ENCODE measurements at places on chromosomes 7 and 10. TPM values are rescaled to one million over a fixed set of nuclear protein-coding genes. Genes with fewer than 3 reads are reported as not detected.

CTNNA3 gene
- 26.1 TPM for total RNA-seq

TMEM176B gene
- 59.4 TPM for total RNA-seq

PRRT4 gene
- total RNA-seq = 1.4 TPM

CALML5 gene
- not detected for total RNA-seq

H2AZ2 gene
- 173 TPM for total RNA-seq

PLXNA4 gene
- total RNA-seq = 6.5 TPM

CCL24 gene
- total RNA-seq = not detected

BTBD16 gene
- total RNA-seq = 2.6 TPM

WNT8B gene
- 0.11 TPM for total RNA-seq

NUTM2B gene
- total RNA-seq = 0.21 TPM

ACTR3C gene
- 6.5 TPM for total RNA-seq

ANXA11 gene
- total RNA-seq = 41.8 TPM

NAT16 gene
- not detected for total RNA-seq

CTAGE8 gene
- total RNA-seq = 0.79 TPM

SLC13A1 gene
- not detected for total RNA-seq

GARIN1A gene
- total RNA-seq = 0.79 TPM

WDR86 gene
- 6.8 TPM for total RNA-seq

EMX2 gene
- total RNA-seq = 0.95 TPM

HOGA1 gene
- 0.53 TPM for total RNA-seq

DNA sequence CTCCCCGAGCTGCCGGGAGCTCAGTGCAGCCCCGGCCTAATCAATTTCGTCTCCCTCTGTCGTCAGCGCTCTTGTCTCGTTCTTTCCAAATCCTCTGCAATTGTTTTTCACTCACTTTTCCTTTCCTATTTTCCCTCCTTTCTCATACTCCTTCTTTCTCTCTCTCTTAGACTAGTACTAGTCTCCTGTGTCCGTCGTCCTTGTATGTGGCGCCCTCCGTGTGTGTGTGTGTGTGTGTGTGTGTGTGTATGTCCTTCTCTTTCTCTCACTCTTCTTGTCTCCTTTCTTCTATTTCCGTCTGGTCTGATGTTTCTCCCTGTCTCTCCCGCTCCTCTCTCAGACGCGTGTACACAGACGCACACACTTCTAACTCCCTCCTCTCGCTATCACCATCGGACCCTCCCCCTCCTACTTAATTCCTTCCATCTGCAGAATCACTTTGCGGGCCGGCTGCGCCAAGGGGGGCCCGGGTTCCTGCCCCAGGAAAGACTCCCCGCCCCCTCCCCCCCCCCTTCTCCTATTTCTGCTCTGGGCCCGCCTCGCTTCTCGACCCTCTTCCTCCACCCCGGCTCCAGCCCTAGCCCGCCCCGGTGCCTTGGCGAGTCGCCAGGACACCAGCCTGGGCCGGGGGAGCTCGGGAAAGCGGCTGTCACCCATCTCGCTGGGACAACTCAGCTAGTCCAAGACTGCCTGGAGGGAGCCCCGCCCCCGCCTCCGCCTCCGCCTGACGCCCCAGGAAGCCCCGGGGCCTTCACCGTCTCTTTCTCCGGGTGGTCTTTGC is 743 bp upstream of the ZCCHC24 start:
- DNase-seq = peak; percentile 76

DNA sequence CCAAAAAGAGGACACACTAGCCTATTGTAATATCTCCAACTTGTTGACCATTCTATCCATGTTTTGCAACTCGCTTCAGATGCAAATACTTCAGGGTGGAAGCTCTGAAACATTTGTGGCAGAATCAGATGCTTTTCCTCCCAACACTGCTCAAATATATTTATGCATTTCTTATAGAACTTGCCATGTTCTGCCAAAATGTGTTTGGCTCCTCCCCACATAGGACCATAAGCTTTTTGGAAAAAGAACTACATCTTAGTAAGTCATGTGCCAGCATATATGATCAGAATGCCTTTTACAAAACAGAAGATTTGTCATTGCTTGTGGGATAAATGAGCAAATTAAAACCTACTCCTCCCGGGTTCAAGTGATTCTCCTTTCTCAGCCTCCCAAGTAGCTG is 484.5 kb downstream of the TNS3 start:
- DNase-seq = no peak

GRCh38 chr7:28068811-28069216 is 111.8 kb downstream of the JAZF1 start:
- no peak for DNase-seq

DNA sequence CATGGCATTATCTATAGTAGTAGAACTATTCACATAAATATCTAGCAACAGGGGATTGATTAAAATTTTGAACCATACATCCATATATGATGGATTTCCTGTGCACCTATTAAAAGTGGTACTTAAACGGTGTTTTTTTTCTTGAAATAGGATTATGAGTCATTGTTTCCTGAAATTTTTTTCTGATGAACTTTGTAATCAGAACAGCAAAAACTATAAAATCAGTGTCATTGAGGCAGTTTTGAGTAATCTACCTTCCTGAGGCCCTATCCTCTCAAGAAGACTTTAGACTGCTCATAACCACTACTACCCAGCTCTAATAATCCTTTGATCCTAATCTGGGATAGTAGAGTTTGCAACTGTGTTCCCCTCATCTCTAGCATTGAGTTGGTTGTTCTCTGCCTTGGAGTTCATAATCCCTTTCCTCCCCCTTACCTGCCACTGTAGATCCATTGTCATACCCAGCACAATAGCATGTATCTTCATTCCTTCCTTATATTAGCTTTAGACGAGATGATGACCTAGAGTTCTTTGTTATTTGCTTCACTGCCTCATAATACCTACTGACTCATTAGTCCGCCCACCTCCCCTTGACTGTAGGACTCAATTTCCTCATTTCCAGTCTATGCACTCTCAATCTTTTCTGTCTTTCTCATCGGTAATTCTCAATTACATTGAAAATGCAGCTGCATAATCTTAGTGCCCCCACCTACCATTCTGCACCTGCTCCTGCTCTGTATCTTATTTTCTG is 133.4 kb downstream of the LRRC4 start:
- no peak for DNase-seq

GRCh38 chr10:33660329-33660728 is 325.9 kb upstream of the NRP1 start:
- DNase-seq = no peak

DNA sequence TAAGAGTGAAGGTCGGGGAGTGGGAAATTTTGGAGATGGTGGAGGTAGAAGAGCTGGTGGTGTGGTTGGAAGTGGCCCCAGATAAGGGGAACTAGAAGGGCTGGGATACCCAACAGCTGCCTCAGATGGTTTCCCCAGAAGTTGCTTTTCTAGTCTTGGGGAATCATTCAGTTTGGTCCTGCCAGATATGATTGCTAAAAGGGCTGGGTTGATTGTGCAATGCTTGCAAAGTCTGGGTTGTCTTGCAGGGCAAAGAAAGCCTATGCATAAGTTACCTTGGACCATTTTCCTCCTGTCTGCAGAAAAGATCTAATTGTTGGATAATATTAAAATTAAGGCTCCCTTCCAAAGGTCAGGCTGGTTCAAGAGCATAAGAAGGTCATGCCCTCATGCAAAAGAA is 213.8 kb upstream of the ZNF804B start:
- DNase-seq = no peak

GRCh38 chr7:706721-707120 is 19.8 kb upstream of the DNAAF5 start:
- DNase-seq = no peak

- no peak for DNase-seq
Observed at GRCh38 chr7:46162609-46163008, 241.5 kb upstream of the IGFBP3 start.

- no peak for DNase-seq
Observed at GRCh38 chr10:102673819-102674511, 29.7 kb downstream of the TRIM8 start.

DNA sequence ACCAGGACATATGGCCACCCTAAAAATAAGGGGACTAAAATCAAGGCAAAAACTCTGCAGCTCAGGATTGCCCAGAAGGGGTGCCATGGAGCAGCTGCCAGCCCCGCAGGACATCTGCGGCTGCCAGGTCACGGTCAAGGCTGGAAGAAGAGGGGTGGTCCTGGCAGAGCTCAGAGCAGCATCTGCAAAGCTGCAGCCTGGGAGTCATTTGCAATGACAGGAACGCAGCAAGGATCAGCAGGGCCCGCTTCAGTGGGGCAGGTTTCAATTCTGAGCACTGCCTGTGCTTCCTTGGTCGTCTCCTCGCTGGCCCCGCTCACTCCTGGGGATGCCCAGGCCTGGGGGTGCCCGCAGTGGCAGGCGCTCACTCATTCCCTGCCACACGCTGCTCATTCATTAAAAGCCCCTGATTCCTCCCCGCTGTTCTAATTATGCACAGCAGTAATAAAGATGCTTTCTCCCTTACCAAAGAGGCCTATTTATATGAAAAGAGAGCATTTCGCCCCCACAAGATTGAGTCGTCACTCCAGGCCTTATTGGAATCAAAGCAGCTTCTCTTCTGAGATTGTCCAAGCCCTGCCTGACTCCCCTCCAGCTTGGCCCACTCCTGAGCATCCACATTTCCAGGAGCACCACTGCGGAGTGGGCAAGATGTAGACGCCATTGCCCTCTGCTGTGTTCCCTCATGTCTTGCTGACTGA is 4.6 kb downstream of the HSPA12A start:
- no peak for DNase-seq

DNA sequence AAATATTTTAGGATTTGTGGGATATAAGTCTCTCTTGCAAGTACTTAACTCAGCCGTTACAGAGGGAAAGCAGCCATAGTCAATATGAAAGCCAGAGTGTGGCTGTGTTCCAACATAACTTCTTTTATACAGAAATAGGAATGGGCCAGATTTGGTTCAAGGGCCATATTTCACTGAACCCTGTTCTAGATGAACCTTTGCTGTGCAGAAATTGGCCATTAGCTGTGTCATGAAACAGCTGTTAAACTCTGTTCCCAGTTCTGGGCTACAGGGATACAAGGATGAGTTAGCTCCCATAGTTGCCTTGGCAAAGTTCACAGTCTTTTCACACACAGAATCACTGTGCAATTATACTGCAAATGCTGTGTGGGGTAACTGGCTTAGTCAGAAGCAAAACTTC is 213.9 kb upstream of the LRRN3 start:
- DNase-seq = no peak

DNA sequence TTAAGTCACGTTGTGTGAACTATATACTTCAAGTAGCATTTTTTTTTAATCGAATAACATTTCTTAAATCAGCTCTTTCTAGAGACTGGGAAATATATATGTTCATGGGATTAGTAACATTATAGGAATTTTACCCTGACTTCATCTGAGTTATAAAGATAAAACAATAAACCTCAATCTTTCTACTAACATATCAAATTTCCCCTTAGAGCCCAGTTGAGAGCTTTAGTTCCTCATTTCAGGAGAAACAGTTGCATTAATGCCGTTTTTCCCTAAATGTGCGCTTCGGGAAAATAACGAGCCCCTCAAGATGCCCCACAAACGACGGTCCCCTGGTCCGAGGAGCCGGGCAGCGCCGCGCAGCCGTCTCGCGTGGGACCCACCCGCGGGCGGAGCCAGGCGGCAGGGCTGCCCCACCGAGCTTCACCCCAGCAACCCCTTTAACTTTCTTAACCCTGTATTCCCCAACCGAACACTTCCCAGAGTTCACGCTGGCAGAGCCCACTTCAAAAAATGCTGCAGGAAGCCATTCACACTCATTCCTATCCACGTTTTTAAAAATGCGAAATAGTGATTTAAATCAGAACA is 152.5 kb upstream of the YAE1 start:
- no peak for DNase-seq

DNA sequence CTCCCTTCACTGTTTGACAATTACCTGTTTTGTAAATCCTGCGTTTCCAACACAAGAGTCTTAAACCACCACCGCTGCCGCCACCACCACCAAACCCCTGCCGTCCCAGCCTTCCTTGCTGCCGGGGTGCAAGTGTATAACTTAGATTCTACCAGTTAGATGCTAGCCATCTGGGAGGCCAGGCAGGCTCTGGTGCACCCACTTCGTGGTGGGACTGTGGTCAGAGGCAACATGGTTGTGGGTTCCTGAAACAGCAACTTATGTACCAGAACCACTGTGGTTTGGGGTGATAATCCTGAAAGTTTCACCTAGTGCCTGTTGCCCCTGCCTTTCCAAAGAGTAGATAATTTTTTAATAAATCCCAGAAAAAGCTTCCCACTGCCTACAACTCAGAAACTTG is 510.5 kb downstream of the CCSER2 start:
- no peak for DNase-seq

DNA sequence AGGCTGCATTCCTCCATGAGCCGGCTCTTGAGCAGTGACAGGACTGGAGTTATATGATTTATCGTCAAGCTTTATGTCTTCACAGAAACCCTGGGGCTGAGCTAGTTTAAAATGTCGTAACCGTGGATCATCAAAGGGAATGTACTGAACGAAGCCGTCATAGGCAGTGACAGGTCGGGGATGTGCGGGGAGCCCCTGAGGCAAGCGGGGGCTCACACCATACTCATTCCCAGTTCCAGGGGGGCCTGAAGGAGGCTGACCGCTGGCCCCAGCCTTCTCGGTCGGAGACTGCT is 30.7 kb downstream of the JCAD start:
- no peak for DNase-seq

- DNase-seq = no peak
Observed at GRCh38 chr7:11875635-11876034, 43.6 kb upstream of the THSD7A start.

DNA sequence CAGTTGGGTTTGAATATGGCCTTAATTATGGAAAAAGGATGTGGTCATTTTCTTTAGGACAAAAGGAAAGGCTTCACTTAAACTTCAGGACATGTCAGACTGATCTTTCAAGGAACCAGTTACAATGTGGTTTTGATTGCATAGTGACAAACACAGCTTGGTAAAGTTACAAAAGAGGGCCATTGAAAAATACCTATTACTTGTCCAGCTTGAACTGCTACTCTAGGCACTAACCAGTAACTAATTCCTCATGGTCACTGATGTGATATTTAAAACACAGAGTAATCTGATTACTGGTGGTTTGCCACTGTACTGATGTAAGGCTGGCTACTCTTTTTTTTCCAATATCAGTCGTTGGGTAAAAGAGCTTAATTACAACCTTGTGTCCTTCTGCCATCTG is 22.6 kb downstream of the TES start:
- no peak for DNase-seq

DNA sequence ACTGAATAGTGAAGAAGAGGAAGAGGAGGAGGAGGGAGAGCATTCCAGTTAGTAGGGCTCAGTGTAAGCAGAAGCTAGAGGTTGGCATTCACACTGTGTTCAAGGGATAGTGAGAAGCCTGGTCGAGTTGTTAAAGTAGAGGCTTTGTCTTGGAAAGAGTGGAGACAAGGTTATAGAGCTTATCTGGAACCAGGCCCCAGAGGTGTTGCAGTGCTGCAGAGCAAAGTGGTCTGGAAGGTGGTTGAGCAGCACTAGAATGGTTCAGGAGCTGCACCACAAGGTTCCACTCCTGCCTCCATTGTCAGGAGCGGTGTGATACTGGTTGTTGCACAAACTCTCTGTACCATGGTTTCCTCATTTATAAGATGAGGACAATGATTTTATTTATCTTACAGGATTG is 8.8 kb upstream of the PCGF5 start:
- no peak for DNase-seq

GRCh38 chr7:650339-651031 is 76.0 kb upstream of the DNAAF5 start:
- no peak for DNase-seq

GRCh38 chr10:88901206-88901983 is 21.4 kb downstream of the STAMBPL1 start:
- no peak for DNase-seq

- no peak for DNase-seq
Observed at GRCh38 chr7:48426966-48427555, 255.8 kb downstream of the ABCA13 start.
